ENCODE measurements at places on chromosomes 11 and 22.

DNA sequence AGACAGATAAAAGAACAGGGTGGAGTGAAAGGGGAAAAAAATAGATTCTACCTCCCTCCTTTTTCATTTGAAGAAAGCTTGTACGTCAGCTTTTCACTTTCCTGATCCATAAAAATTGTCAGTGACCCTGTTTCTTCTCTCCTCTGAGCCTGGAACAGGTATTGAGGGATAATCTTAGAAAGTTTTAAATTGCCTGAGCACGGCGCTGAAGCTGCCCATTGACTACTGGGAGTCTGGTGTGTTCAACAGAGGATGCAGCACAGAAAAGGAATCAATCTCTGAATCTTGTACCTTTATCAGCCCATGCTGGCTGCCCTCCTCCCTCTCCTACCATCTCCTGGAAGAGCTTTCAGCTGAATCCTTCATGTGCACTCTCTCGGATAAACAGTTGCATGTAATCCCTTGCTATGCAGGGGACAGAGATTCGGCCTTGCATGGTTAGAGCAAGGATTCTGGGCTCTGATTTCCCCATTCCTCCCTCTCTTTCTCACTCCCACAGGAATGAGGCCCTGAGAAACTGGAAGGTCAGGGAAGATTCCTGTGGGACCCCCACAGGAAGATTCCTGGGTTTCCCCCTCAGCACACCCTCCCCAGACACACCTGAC lies 162.4 kb upstream of the SYN3 start:
- DNase-seq: no peak

GRCh38 chr11:2287091-2287490 lies 14.6 kb downstream of the C11orf21 start:
- DNase-seq: no peak

GRCh38 chr11:83483808-83484207 lies 197.6 kb upstream of the CCDC90B start:
- no peak for DNase-seq

GRCh38 chr22:47367107-47367690 lies 604.7 kb downstream of the TBC1D22A start:
- DNase-seq: no peak

- peak; percentile 3 for DNase-seq
Measured at GRCh38 chr22:32444068-32444467, 20.2 kb downstream of the BPIFC start.

DNA sequence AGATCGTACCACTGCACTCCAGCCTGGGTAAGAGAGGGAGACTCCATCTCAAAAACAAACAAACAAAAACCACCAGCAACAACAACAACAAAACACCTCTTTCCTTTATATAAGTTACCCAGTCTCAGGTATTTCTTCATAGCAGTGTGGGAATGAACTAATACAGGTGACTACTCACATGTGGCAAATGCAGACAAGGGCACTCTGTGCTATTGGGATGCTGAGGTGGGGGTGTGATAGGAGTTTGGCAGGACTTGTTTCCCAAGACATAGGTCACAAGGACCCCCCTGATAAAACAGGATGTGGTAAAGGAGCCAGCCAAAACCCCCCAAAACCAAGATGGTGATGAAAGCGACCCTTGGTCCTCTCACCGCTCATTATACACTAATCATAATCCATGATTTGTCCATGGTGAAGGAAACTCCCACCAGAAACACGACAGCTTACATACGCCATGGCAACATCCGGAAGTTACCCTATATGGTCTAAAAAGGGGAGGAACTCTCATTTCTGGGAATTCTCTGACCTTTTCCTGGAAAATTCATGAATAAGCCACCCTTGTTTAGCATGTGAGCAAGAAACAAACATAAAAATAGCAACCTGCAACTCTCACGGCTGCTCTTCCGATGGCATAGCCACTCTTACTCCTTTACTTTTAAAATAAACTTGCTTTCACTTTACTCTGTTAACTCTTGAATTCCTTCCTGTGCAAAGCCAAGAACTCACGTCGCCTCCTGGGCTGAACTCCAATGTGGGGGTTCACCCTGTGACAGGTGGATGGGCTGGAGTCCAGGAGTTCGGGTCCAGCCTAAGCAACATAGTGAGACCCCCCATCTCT lies 18.8 kb upstream of the INCENP start:
- no peak for DNase-seq

- no peak for DNase-seq
Measured at GRCh38 chr11:99920956-99921355, 766.1 kb upstream of the ARHGAP42 start.

- no peak for DNase-seq
Measured at GRCh38 chr11:115505175-115505574, 960 bp upstream of the CADM1 start.

GRCh38 chr11:73667891-73668290 lies 21.5 kb downstream of the PLEKHB1 start:
- DNase-seq: no peak

- DNase-seq: no peak
Measured at GRCh38 chr11:85752201-85752889, 58.6 kb downstream of the SYTL2 start.

GRCh38 chr11:76336597-76336996 lies 44.3 kb downstream of the THAP12 start:
- DNase-seq: no peak

GRCh38 chr11:22340701-22341587 lies 2.8 kb downstream of the SLC17A6 start:
- no peak for DNase-seq

DNA sequence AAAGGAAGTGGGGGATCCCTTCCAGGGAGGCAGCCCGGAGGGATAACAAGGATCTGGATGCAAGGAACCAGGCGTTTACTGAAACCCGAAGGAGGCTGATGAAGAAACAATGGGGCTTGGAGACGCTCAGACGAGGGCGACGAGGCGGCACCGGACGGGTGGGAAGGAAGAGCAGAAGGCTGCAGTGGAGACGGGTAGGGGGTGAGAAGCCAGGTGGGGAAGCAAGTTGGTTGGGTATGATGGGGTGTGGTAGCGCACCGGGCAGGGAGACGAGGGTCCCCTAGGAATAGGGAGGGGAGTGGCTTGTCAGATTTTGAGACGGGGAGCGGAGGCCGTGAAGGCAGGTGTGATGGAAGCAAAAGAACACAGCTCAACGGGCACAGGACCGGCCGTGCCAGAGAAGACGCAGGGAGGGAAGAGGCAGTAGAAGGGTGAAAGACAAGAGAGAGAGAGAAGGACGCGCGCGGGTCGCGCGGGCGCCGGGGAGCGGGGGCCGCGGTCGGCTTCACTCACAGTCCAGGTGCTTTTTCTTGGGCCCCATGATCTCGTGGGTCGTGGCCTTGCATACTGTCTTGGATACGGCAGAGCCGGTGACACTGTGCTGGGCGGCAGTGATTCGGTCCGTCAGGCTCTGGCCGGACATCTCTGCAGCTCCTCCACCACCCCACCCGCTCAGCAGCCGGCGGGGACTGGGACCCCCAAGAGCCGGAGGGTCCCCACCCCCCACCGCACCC lies 579 bp downstream of the PICALM start:
- DNase-seq: no peak

DNA sequence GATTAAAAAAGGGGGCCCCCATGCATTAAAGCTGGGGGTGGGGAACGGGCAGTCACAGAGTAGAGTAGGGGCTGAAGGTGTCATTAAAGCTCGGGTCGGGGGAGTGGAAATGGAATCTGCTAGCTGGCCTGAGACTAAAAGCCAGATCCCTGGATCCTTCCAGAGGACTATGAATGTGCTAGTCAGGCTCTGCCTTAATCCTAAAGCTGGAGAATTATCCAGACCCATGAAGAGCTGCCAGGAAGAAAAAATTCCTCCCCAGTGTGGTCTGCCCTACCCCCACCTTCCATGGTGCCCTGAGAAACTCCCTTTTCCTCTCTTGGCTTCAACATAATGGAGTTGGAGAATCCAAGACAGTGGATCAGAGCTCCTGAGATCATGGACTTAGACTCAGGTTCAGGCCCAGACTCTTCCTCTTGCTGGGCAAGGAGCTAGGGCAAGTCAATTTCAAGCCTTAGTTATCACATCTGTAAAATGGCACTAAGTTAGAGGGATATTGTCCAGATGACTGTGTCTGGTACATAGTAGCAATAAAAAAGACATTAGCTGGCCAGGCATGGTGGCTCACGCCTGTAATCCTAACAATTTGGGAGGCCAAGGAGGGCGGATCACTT lies 24.0 kb upstream of the SMTN start:
- no peak for DNase-seq

- no peak for DNase-seq
Measured at GRCh38 chr11:109641549-109641948, 219.6 kb downstream of the C11orf87 start.

DNA sequence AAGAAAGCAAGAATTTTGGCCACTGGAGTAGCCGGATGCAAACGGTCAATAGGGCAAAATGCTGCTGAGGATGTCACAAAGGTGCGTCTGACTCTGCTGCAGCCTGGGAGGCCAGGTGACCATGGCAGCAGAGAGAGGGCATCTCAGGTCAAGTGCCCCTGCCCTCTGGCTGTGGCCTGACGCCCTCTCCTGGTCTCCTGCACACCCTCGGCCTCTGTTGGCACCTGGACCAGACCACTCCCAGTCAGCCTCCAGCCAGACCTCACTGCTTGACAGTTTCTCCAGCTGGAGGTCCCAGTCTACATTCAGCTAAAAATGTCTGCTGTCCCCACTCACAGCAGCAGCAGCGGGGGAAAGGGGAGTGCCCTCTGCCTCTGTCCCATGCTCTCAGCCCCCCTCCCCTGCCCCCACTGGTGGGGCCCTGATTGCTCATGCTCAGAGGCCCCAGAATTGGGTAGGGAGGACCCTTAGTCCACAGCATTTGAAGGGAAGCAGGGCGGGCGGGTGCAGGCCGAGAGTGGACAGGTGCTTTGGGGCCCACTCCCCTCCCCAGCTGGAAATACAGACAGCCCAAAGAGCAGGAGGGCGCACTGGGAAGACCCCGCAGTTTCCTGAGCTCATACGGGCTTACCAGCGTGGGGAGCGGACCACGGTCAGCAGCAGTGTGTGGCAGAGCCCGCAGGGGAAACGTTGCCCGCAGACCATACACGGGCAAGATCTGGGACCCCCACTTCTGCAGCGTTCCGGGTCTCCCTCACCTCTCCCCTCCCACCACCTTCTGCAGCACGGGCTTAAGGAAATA lies 1.6 kb upstream of the BRSK2 start:
- DNase-seq: no peak

DNA sequence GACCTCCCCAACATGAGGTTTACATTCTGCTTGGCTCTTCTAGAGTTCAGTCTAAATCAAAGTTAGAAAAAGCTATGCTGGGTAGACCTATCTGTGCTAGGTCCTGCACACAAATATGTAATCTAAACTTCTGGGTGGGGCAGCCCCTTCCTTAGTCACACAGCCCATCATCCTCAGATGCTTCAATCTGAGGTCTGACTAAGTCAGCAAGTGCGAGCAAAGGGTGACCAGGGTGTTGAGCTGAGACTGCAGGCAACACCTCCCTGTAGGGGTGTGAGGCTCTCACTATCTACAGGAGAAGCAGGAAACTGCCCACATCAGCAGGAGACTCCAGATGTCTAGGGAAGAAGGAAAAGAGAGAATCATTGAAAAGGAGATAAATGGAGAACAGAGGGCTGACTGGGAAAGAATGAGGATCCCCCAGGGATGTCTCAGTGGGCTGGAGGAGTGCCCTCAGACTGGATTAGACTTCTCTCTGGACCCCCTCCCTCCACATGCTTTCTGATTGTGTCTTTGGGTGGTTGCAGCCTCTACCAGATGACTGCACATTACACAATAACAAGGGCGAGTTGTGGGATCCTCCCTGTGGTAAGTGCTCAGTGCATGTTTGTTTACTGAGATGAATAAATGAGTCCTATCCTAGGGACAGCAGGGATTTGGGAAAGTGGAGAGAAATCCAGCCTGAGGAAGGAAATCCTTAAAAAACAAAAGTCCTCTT lies 266.2 kb upstream of the PLET1 start:
- DNase-seq: no peak

DNA sequence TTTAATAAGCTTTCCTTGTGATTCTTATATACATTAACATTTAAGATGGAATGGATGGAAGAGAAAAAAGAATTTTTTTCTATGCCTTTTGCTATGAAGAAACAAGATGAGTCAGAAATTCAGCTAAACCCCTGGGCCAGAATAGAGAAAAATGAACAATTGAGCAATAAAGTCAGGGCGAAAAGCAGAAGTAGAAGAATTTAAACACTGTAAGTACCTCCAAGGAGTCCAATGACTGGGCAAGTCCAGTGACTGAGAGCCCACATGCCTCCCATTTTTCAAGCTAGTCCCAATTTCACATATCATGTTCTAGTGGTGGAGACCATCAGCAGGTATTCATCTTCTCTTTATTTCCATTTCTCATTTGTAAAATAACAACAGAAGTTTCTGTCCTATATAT lies 18.6 kb upstream of the APLP2 start:
- DNase-seq: no peak

DNA sequence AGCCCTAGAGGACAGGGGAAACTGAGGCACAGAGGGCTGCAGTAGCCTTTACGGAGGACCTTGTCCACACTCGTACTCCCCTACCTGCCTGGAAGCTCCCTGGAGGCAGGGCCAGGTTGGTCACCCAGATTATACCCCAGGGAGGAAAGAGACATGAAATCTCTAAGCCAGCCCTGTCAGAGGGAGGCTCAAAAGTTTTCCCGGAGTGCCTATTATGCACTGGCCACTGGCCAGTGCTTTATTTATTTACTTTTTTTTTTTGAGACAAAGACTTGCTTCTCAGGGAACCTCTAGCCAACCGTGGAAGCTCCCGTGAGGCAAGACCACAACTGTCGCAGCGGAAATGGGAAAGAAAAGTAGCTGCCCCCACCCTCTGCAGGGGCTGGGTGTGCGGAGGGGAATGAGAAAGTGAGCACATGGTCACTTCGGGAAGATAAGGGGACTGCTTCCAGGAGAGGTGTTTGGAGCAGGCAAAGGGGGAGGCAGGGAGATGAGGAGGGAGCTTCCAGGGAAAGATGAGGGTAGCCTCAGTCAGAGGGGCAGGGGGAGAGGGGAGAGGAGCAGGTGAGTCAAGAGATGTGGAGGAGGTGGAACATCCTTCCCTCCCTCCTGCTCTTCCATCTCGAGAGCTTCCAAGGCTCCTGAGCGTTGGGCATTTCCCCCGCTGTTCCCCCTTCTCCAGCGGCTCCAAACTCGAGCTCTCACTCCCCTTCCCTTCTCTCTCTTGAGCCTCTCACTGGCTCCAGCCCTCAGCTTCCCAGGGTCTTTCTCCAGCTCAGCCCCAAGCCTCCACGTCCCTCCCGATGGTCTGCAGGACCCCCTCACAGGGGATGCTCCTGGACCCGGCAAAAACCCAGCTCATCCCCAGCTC lies 4.3 kb downstream of the IL2RB start:
- DNase-seq: no peak

DNA sequence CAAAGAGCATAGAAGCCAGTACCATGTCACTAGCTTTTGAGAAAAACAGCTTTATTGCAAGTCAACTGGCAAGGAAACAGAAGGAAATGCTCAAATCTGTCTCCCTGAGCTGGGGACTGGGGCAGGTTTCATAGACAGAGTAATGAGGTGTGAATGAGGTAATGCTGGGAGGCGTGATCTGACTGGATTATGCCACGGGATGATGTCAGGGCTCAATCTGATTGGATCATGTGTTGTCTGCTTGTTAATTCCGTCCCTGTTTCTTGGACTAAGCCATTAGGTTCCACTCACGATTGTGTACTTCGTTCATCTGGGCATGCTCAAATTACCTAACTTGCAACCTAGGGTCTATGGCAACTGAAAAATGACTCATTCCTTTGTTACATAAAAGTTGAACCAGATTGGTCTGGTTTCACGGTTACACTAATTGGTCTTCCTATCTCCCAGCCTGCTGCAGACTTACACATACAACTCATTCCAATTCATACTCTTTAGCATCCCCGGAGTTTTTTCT lies 20.2 kb upstream of the OR10A5 start:
- DNase-seq: no peak

All from SHP77 treated with DMSO at 0.1 percent for 48 hours (cell line).